ENCODE measurements at places on chromosomes 13 and 19.

DNA sequence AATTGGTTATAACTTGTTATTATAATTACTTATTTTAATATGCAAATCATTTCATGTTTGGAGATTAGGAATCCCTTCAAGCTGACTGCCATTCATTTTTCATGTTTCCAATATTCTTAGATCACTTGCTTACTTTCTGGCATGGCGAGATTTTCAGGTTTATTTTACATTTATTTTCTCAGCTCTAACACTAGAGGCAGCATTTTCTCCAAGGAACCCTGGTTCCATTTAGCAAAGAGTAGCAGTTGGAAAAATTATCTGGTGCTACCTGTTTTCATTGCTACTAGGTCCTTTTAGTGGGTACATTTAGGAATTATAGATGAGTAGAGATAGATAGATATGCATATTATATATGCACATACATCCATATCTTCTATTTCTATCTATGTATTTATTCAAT, 90.9 kb upstream of the TRPC4 start:
- DNase-seq, result no peak

DNA sequence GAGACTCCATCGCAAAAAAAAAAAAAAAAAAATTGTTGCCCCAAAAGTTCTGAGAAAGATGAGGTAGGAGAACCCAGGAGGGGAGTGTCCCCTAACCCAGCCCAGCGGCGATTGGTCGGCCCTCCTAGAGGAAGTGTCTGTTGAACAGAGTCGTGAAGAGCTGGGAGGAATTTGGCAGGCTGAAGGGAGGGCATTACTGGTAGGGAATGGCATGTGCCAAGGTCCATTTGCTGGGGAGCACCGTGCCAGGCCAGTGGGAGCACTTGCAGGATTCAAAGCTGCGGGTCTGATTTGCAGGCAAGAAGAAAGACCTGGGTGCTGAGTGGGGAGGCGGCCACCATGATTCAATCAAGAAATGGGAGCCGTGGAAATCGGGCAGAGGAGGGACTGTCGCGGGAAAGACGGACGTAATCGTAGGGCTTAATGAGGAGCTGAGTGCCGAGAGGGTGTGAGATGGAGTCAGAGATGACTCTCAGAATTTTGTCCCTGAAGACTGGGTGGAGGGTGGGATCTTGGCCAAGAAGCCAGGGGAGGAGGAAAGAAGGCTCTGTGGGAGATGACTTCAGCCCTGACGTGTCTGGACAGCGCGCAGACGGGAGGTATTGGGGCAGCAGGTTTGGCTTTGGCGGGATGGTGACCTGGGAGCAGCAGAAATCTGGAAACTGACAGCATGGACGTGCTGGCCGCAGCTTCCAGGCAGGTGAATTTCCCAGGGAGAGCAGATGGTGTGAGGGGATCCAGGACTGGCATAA, 15.4 kb downstream of the CERS4 start:
- DNase-seq, result peak; percentile 58

GRCh38 chr19:29539131-29539530, 13.3 kb downstream of the VSTM2B start:
- no peak for DNase-seq

GRCh38 chr13:65595916-65596315, 1634.2 kb downstream of the PCDH9 start:
- no peak for DNase-seq

GRCh38 chr13:80036845-80037504, 304.0 kb downstream of the SPRY2 start:
- no peak for DNase-seq

DNA sequence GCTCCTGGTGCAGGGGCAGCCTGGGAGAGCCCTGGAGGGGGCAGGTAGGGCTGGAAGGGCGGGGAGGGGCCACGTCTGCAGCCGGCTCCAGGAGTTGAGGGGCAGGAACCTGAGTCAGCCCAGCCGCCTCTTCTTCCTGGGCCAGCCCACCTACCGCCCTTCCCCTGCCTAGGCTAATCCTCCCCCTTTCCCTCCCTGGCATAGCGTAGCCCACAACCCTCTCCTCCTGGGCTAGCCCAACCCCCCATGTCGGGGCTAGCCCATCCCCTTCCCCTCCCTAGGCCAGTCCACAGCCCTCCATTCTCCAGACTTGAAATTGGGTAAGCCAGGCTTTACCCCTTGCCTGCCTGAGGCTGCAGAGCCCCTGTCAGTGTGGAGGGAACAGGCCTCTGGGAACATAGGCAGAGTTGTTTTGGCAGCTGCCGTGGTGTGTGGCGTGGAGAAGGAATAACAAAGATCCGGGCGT, 20.6 kb upstream of the WDR18 start:
- DNase-seq, result no peak

- DNase-seq, result no peak
These were observed 12.0 kb downstream of the PIAS4 start for GRCh38 chr19:4019578-4019977.

DNA sequence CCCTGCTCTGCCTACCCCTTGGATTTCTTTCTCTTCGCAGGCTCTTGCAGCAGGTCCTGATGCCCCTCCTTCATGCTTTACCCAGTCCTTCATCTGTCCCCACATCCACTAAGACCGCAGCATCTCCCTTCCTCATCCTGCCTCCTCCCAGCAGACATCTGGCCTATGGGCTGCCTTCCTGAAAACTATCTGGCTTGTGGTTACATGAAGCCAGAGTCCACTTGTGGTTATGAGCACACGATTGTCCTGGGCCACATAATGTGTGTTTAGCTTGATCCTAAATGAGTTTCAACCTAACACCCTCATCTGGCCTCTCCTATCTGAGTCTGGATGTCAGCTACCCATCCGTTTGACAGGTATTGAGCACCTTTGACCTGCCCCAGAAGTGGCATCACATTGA, 5.5 kb upstream of the ZNF175 start:
- no peak for DNase-seq

GRCh38 chr13:66914155-66914554, 316.0 kb downstream of the PCDH9 start:
- no peak for DNase-seq

- peak; percentile 44 for DNase-seq
These were observed 39.4 kb upstream of the MEDAG start for GRCh38 chr13:30866677-30867076.

DNA sequence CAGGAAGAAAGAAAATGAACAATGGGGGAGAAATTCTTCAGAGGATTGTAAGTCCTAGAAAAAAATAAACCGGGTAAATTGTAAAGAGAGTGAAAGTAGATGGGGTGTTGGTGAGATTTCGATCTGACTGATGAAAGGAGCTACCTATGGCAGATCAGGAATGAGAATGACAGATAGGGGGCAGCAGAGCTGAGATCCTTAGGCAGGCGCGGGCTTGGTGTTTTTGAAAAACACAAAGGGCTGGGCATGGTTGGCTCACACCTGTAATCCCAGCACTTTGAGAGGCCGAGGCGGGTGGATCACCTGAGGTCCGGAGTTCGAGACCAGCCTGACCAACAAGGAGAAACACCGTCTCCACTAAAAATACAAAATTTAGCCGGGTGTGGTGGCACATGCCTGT, 1468.6 kb upstream of the SLC10A2 start:
- DNase-seq, result no peak

GRCh38 chr13:39016087-39016486, 21.8 kb downstream of the PROSER1 start:
- DNase-seq, result no peak

GRCh38 chr13:98476106-98476505, 100.8 kb downstream of the STK24 start:
- DNase-seq, result no peak

GRCh38 chr19:18931316-18932162, 9.5 kb downstream of the HOMER3 start:
- DNase-seq, result no peak

GRCh38 chr13:101219609-101220265, 196.6 kb downstream of the NALCN start:
- no peak for DNase-seq

DNA sequence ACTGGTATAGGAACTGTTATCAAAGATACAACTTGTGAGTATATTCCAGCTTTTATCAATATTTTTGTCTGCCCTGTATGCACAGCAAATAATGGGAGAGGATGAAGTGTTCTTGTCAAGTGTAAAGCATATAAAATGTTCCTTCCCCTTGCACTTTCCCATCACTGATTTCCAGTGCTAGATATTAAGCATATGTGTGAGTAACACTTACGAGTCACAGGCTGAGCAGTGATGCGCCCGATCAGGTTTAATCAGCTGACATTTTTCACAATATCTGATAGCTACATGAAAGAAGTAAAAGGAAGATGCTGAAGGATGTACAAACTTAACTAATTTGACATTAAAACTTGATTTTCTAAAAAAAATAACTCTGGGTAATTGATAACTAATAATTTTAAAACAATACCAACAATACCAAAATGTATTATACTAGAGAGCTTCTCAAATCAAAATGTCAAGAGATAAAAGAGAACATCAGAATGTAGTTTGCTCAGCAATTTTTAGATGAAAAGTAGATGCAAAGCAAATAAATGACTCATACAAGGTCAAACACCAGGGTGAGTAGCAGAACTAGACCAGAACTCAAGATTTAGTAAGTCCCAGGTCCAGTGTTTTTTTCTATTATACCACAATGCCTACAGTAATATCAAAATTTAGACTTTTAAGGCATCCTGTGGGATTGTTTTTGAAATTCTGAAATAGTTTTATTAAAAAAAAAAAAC, 56.4 kb downstream of the ZDHHC20 start:
- no peak for DNase-seq

DNA sequence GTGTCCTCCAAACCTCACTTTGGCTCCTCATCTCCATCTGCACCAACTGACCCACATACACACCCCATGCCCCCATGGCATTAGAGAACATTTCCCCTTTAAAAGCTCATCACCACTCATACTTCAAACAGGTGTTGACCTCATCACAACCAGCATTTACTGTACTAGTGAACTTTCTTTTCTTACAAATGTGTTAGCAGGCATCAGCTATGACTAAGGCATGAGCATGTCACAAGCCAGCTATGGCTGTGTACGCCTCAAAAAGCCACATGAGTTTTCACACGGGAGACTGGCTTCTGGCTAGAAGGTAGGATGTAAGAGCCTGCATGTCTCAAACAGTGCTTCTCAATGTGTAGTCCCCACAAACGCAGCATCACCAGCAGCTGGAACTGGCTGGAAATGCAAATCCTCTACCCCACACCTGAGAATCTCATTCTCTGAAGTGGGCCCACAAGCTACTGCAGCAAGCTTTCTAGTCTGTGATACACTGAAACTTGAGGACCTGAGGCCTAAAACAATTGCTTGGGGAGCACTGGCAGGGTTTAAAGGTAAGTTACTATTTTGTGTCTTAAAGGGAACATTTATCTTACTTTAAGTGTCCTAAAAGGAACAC, 66.8 kb downstream of the TUBGCP3 start:
- DNase-seq, result no peak

DNA sequence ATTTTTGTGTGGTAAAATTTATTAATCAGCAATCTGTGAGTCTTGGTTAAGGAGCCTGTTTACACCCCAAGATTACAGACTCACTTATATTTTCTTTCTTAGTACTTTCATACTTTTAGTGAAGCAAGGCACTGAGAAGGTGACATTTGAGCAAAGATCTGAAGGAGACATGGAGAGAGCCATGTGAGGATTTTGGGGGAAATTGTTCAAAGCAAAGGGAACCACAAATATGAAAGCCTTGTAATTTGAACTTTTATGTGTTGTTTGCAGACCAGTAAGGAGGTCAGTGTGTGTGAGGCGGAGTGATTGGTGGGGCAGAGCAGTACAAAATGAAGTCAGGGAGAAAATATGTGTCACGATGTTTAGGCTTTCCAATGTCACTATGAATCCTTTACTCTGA, 140.7 kb upstream of the KLF12 start:
- no peak for DNase-seq

DNA sequence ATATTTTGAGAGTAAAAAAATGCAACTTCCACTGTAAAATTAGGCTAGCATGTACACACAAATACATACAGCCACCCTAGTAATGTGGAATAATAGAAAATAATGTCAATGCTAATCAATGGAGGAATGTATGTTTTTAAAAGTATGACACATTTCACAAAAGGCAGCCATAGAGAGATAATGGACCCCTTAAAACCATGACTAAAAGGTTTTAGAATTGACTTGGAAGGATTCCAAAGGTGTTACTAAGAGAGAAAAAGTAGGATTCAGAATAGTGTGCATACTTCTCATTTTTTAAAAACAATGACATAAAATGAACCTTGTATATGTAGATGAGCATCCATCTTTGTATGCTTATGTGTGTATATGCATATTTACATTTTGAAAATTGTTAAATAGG, 597.9 kb upstream of the PCDH9 start:
- no peak for DNase-seq

DNA sequence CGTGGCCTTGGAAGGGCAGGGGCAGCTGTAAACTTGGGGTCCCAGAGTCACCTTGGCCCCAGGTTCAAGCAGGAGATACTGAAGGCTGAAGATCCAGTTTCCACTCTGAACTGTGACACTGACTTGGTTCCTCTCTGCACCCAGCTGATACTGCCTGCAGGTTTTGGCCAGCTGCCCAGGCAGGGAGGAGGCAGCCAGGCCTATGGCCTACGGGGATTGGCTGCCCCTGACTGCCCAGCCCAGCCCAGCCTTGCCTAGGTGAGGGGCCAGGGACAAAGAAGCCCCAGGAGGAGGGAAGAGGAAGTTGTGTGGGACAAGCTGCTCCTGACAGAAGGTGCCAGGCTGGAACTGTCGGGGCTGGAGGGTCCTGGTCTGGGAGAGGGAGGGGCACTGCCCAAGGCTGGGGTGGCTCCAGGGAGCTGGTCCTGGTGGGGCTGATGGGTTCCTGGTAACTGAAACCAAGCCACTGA, 51.7 kb upstream of the CYP4F8 start:
- DNase-seq, result no peak

- no peak for DNase-seq
These were observed 1.7 kb downstream of the MYO1F start for GRCh38 chr19:8575467-8575997.

DNA sequence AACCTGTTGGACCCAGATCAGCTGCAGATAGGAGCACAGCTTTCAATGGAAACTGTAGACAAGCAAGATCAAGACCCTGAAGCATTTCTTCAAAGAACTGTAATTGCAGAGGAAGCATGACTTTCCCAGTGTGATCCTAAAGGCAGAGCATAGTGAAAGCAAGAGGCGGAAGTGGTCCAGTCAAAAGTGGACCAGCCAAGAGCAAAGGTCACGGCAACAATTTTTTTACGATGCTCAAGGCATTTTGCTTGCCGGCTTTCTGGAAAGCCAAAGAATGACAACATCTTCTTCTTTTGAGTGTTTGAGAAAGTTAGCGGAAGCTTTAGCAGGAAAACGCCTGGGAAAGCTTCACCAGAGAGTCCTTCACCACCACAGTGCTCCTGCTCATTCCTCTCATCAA, 111.6 kb downstream of the RNF17 start:
- no peak for DNase-seq

DNA sequence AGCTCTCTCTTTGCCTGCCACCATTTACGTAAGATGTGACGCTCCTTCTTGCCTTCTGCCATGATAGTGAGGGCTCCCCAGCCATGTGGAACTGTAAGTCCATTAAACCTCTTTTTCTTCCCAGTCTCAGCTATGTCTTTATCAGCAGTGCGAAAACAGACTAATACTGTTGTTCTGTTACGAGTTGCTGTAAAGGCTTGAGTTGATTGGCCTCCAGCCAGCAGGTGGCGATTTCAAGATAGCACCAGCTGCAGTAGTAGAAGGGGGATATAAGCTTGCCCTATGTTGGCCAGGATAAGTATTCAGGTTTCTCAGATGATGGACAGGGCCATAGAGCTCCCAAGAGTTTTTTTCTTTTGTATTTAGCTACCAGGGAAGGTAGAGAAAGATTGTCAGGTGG, 385.5 kb downstream of the MZT1 start:
- no peak for DNase-seq

- DNase-seq, result no peak
These were observed 2.8 kb downstream of the DMPK start for GRCh38 chr19:45779231-45780145.

Data from muscle of back (tissue), 13 donors.